Femur (tissue), 1 donor: ENCODE measurements at places on chromosomes 7 and 10.

- no peak for DNase-seq
These were observed 975.8 kb upstream of the LRRTM3 start for GRCh38 chr10:65950075-65950474.

- DNase-seq = no peak
These were observed 71.5 kb upstream of the NOBOX start for GRCh38 chr7:144474800-144475615.

- DNase-seq = no peak
These were observed 27.2 kb downstream of the C10orf71 start for GRCh38 chr10:49325916-49326783.

- no peak for DNase-seq
These were observed 22.1 kb downstream of the NUDT1 start for GRCh38 chr7:2264158-2264557.

DNA sequence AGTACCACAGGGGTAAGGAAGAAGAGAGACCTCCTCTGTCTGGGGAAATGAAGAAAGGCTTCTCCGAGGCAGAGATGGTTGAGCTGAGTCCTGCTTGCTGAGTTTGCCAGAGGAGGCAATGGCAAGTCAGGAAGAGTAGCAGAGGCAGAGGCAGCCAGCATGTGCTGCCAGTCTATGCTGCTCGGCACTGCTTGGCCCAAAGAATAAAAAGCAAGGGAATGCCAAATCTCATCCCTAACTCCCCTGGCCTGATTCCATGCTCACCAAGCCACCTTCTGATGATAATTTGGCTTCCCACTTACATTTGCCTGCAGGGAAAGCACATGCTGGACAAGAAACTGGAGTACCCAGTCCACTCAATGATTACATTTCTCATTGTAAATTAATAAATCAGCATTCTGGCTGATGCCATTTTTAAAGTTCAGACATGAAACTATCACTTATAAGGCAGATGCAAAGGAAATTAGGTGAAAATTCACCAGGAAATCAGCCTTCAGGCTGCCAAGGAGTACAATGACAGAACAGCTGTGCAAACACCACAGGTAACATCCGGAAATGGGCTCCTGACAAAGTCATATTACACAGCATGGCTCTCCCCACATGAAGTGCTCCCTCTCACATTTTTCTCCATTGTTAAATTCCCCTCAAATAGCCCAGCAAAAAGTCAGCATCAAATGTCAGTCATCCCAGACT is 245.9 kb downstream of the MTERF1 start:
- DNase-seq = no peak

- peak; percentile 8 for DNase-seq
These were observed 12.4 kb upstream of the ZMIZ1 start for GRCh38 chr10:79056361-79056735.

DNA sequence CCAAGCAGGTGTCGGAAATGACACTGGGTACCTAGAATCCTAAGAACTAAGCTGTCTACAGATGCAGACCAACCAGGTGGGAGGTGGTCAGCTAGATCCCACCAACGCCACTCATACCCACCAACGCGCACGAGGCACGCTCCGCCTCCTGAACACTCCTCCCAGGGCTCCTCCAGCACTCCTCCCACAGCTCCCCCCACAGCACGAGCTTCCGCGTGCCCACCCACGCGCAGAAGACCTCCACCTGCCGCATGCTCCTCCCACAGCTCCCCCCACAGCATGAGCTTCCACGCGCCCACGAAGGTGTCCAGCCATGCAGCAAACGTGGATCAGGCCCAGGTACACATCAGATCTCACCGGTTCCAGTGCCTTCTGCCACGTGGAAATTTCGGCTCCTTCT is 196.0 kb downstream of the MAD1L1 start:
- no peak for DNase-seq

- no peak for DNase-seq
These were observed 149.8 kb downstream of the LSMEM1 start for GRCh38 chr7:112630565-112630964.

DNA sequence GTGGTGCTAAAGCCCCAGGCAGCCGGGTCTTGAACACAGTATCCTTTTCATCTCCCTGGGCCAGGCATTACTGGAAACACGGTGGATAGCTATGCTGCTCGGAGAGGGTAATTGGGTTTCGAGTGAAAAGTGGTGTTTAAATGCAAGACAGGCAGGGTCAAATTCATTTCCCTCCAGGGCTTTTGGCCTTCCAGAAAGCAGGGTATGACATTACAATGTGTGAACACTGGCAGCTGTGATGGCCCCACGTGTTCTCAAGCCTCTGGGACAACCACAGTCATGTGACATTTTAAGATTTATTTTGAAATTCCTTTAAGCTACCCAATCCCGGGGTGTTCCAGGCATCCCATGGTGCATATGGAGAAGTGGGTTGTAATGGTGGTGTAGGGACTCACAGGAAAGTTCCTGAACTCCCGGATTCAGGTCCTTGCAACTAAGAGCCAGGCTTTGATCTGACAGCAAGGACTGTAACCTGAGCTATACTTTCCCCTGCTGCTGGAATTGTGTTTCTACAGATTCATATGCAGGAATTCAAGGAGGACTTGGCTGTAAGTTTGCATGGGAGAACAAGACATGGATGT is 46.8 kb downstream of the INSYN2A start:
- DNase-seq = no peak

GRCh38 chr7:139355320-139355719 is 4.4 kb upstream of the LUC7L2 start:
- DNase-seq = no peak

- DNase-seq = no peak
These were observed 85.8 kb downstream of the HGF start for GRCh38 chr7:81684033-81684432.

DNA sequence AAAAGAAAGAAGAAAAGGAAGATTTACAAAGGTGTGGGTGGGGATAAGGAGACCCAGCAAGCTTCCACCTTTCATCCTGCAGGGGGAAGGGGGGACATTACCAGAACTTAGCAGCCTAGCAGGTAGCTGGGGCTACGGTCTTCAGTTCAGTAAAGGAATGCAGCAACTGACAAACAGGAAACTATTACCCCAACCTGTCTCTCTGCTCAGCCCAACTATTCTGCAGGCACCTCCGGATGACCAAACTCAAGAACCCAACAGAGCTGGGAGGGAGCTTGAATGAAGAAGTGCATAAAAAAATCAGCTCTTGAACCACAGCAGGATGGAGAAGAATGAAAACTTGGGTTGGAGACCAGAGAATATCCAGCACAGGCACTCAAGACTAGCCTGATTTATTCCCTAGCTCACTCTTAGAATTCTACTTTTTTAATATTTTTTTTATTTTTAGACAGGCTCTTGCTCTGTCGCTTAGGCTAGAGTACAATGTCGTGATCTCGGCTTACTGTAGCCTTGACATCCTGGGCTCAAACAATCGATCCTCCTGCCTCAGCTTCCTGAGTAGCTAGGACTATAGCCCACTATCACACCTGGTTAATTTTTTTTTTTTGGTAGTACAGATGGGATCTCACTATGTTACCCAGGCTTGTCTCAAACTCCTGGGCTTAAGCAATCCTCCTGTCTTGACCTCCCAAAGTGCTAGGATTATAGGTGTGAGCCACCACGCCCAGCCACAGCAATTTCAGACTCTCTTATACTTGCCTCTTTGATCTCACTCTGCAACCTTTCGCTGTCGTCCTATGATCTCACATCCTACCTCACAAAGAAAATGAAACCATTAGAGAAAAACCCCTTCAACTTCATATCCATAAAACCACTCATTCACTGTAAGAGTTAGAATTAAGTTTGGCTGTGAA is 18.5 kb upstream of the C10orf67 start:
- no peak for DNase-seq

DNA sequence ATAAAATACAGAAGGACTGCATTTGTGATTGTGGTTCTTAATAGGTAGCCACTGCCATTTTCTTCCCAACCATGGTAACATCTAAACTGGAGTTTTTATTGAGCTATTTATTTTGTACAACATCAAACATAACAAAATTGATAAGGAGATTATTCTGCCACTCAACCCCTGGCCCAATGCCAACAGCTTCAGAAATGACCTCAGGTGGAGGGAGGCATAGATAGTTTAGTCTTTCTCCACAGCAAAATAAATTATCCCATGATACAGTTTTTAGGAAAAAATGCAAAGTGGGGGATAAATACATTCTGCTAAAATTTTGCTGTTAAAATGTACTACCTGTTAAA is 57.6 kb downstream of the LRRTM3 start:
- DNase-seq = no peak

DNA sequence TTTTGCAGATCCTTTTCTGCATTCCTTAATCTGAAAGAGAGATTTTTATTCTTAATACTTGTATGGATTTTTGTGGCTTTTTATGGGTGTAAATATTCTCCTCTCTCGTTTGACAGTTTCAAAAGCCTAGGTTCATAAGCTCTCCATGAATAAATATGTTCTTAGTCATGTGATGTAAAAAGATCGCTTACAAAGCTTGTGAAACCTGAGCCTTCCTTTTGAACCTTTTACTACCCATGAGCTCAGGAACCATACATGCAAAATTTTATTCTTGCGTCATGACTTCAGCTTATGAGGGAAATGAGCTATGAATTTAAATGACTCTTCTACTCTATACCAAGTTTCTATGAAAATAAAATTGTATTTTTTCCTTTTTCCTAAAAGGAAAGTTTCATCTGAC is 98.7 kb downstream of the POLL start:
- no peak for DNase-seq

DNA sequence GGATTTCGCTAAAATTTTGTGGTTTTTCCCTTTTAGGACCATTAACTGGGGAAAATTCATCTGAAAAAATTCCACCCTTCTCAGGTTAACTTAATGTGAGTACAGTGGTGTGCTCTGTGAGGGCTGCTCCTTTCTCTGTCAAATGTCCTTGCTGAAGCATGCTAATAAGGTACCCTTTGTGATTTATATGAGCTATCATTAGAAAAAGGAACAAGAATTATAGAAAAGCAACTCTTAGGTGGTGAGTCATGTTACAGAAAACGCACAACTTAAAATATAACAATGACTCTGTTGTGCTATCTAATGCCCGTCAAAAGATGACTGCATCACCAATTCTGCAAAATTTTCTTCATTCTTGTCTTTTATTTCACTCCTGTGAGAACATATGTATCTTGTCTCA is 162.0 kb upstream of the MAGI2 start:
- DNase-seq = no peak

DNA sequence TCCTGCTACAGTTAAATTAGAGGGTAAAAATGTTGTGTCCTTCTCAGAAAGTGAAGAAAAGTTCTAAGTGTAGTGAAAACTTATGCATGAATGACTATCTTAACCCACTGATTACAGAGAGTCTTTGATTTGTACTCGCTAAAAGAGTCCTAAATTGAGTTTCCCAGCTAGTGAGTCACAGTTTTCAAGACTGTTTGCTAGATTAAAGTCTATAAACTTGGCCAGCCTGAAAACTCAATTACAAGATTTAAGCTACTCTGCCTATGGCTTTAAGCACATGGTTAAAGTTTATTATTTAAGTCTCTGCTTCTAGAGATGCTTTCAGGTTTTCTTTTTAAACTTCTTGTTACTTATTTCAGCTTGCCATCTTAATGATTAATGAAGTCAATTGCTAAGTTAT is 44.4 kb downstream of the MRPS24 start:
- DNase-seq = no peak

GRCh38 chr10:111885046-111885445 is 298.5 kb downstream of the GPAM start:
- no peak for DNase-seq

- no peak for DNase-seq
These were observed 337.5 kb upstream of the KCND2 start for GRCh38 chr7:119935418-119936025.

GRCh38 chr7:76077435-76077834 is 29.5 kb downstream of the MDH2 start:
- DNase-seq = no peak

DNA sequence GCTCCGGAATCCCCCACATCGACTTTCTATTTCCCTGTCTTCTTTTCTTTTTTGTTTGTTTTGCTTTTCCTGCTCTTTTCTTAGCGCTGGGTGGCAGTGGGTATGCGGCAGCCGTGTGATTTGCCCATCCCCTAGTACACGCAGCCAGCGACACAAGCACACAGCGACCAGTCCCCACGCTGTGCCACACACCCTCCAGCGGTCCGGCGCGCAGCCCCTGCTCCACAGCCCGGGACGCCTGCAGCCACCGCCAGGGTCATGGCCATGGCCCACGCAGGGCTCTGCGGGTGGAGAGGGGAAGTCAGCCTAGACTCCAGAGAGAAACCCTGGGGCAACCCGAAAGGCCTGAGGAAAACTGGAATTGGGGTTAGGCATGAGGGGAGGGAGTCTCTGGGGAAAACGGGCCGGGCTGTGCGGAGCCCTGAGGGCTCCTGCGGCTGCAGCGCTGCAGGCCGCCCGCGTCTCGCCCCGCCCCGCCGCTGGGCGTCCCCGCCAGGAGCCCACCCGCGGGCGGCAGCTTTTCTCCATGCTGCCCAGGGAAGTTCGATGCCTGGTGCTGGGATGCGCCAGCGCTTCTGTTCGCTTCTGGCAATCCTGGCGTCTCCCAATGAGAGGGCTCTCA is 2.5 kb downstream of the CHRM2 start:
- peak; percentile 20 for DNase-seq

- DNase-seq = no peak
These were observed 27.7 kb upstream of the MYH16 start for GRCh38 chr7:99244939-99245338.

- DNase-seq = no peak
These were observed 25.5 kb upstream of the CAPZA2 start for GRCh38 chr7:116836911-116837310.

GRCh38 chr10:2761971-2762370 is 305.4 kb upstream of the PFKP start:
- no peak for DNase-seq

GRCh38 chr7:27150568-27151340 is 1.6 kb downstream of the HOXA3 start:
- peak; percentile 90 for DNase-seq

DNA sequence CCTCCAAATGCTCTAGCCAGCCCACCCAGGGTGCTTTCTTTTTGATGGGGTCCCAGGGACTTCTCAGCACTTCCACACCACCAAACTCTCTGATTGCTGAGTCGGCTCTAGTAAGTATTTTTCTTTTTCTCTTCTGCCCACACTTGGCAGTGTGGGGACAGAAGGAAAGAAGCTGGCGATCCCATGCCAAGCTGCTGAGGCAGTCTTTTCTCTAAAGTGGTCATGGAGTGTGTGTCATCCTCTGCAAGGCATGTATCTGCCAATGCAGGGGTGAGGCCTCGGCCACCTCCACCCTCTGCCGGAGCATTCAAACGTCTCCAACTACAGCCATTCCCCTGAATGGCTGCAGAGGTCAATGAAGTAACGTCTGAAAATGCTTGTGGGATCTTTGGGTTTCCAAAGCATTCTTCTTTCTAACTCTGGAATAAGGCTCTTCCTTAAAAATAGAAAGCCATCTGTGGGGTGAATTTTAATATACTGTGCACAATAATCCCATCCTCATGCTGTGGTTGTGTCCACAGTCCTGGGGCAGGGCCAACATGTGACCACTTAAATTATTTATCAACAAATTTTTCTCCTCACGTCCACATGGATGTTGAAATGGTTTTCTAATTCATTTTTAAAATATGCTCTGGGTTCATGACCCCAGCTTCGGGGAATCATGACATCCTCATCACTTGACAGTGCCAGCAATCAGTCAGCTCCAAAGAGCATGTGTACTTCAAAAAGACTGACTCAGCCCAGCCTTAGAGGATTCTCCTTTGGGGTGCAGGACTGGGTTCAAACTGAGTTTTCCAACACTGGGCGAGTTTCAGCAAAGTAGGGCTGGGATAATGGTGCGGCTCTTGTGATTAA is 171.3 kb upstream of the ITGB1 start:
- DNase-seq = peak; percentile 80
